NCI-H526 treated with DMSO at 0.1 percent for 48 hours (cell line): ENCODE measurements at places on chromosomes 2 and 18.

DNA sequence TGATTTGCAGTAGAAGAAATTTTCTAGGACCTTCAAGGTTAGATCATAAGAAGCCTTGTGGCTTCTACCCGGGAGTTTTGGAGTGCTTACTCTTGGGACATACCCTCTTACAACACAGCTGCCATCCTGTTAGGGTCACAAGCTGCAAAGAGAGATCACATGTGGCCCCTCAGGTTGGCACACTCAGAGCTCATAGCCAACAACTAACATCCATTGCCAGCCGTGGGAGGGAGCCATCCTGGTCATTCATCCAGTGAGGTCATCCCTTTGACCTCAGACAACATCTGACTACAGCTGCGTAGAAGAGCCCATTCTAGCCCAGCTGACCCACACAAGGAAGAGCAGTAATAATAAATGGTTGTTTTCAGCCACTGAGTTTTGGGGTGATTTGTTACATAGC, 76.9 kb upstream of the NABP1 start:
- DNase-seq, result no peak

GRCh38 chr2:206474099-206474498, 30.8 kb downstream of the ADAM23 start:
- no peak for DNase-seq

- DNase-seq, result no peak
These were observed 10.4 kb upstream of the MAP3K2 start for GRCh38 chr2:127398239-127398590.

DNA sequence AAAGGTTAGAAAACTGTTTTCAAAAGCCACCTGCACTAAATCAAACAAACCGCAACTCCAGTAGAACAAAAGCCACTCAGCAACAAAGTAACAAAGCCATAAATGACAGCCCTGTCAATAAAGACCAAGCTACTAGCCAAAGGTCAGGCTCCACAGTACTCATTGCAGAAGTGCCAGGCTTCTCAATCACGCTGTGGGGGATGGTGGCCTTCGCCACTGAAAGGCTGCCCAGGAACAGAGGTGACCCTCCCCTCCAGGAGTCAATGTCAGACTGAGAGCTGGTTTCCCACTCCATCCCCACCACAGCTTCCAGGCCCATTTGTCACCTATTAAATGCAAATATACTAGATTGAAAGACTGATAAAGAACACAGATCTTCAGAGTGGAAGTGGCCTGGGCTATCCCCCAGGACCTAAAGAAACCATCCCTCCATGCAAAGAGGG, 5.9 kb downstream of the ATP8B1 start:
- DNase-seq, result peak; percentile 50

DNA sequence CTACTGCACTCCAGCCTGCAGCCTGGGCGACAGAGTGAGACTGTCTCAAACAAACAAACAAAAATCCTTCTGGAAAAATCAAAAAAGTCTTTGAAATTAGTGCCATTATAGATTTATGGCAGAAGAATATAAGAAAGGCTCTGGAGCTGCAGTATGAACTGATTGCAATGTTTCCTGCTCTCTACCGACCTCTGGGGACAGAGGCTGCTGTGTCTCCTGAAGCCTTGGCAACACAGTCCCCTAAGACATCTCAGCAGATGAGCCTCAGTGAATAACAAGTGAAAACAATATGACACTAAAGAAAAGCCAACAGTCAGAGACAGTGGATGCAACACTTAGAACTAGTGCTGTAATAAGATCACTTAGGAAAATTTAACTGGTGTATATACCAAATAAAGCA, 494.9 kb upstream of the LRATD1 start:
- DNase-seq, result no peak

GRCh38 chr2:15363734-15364133, 197.4 kb downstream of the NBAS start:
- DNase-seq, result no peak

GRCh38 chr2:9832586-9832985, 10.7 kb upstream of the TAF1B start:
- no peak for DNase-seq

- peak; percentile 77 for DNase-seq
These were observed 110.7 kb downstream of the INO80D start for GRCh38 chr2:205975082-205975949.

- DNase-seq, result no peak
These were observed 26.6 kb upstream of the MAP3K20 start for GRCh38 chr2:173048897-173049661.

- DNase-seq, result no peak
These were observed 248.0 kb downstream of the TMEM182 start for GRCh38 chr2:103009871-103010270.

GRCh38 chr2:181396256-181397123, 60.7 kb upstream of the ITGA4 start:
- no peak for DNase-seq

GRCh38 chr2:62032096-62032495, 126.6 kb downstream of the COMMD1 start:
- DNase-seq, result no peak

- no peak for DNase-seq
These were observed 67.0 kb downstream of the FEZ2 start for GRCh38 chr2:36530983-36531354.

DNA sequence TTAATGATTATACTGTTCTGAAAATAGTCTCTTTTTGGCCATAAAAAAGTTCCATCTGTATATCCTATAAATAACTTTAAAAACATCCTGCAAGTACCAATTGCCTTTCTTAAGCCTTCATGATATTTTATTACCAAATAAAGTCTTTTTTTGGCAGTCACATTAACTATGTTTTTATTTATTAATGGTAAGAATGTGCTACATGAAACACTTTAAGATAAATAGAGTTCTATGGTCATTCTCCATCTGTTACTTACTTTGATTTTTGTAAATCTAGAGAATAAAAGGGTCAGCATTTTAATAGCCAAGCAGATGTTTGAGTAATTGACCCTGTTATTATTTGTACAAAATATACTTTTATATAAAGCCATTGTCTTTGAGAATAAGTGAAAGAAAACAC, 52.6 kb downstream of the LCLAT1 start:
- no peak for DNase-seq

DNA sequence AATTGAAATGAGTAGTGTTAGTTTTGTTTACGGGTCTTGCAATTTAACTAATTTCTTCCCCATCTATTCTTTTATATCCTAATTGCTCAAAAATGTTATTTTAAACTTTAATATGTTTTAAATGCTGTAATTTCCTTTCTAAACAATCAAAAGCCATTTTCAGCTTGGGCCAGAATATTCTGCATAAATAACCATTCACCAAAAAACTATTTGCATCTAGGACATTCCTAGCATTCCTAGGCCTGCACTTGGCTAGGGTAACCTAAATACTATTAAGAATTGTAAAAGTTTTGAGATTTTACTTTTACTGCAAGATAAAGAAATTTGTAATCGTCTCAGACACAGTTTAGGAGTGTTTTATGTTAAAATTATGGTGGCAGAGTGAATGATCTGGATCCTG, 7.8 kb upstream of the ETAA1 start:
- no peak for DNase-seq

GRCh38 chr18:31658670-31659575, 25.5 kb downstream of the B4GALT6 start:
- DNase-seq, result peak; percentile 74

- no peak for DNase-seq
These were observed 8.3 kb downstream of the DLX1 start for GRCh38 chr2:172093416-172094293.

DNA sequence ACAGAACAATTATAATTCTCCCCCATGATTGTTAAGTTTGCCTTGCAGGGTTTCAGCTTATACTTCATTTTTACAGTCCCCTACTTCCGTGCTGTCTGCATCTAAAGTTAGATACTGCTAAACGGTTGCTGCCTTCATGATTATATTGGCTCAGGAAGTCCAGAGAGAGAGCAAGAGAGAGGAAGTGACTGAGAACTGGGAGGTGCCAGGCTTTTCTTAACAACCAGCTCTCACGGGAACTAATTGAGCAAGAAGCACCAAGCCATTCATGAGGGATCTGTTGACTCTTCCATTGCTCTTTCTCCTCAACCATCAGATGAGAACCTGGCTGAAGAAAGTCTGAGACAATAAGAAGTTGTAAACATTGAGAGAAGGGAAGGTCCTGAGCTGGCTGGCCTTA, 125.5 kb upstream of the SIX2 start:
- no peak for DNase-seq

- DNase-seq, result no peak
These were observed 255.8 kb upstream of the LRRTM1 start for GRCh38 chr2:80560326-80560725.

DNA sequence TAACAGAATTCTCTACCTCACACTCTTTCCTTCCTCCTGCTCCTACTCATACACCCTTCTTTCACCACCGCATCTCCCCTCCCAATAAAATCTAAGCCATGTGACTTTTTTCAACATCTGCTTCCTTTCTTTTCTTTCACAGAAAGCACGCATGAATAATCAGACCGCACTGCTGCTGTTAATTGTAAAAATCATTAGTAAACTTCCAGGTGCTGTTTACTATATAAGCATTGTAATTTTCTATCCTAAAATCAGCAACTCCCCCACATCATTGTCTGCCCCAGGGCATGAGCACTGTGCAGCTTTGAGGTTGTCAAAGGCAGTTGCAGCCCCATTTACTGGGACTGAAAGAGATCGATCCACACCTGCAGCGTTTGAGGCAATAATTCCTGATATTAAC, 782.6 kb upstream of the ID2 start:
- DNase-seq, result no peak

- peak; percentile 88 for DNase-seq
These were observed 61.4 kb downstream of the LHCGR start for GRCh38 chr2:48694149-48694548.

GRCh38 chr2:223853425-223853837, 16.0 kb upstream of the AP1S3 start:
- no peak for DNase-seq

DNA sequence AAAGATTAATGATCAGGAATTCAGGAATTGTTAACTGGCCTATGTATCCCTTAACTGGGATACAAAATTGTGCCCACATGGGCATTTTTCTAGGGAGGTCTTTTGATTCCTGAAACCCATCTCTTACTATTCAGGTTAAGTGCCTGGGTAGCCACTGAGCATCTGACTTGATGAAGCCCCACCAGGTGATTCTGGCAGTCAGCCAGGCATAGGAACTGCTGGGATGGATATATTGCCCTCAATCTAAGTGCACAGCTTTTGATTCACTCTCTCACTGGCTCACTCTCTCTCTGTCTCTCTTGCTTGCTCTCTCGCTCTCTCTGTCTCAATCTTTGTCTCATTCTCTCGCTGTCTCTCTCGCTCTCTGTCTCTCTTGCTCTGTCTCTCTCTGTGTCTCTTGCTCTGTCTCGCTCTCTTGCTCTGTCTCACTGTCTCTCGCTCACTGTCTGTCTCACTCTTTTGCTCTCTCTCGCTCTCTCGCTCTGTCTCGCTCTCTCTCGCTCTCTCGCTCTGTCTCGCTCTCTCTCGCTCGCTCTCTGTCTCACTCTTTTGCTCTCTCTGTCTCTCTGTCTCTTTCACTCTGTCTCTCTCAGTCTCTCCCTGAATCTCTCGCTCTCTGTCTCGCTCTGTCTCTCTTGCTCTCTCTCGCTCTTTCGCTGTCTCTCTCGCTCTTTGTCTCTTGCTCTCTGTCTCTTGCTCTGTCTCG, 22.3 kb downstream of the INPP1 start:
- DNase-seq, result no peak

GRCh38 chr2:174014011-174014698, 49.0 kb upstream of the SP3 start:
- DNase-seq, result no peak

DNA sequence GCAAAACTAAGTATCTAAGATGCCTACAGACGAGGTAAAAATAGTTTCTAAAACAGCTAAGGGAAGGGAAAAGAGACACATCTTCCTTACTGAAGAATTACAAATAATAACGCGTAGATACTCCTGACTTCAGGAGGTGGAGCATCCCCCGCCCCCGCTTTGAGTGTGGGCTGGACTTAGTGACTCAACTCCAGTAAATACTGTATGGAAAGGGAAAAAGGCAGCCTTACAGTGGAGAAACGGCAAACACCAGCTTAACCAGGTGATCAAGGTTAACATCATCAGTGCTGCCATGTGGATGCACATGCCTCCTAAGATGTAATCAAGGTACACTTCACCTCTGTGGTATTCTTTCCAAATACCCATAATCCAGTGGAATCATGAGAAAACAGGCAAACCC, 47.9 kb downstream of the HADHB start:
- no peak for DNase-seq

DNA sequence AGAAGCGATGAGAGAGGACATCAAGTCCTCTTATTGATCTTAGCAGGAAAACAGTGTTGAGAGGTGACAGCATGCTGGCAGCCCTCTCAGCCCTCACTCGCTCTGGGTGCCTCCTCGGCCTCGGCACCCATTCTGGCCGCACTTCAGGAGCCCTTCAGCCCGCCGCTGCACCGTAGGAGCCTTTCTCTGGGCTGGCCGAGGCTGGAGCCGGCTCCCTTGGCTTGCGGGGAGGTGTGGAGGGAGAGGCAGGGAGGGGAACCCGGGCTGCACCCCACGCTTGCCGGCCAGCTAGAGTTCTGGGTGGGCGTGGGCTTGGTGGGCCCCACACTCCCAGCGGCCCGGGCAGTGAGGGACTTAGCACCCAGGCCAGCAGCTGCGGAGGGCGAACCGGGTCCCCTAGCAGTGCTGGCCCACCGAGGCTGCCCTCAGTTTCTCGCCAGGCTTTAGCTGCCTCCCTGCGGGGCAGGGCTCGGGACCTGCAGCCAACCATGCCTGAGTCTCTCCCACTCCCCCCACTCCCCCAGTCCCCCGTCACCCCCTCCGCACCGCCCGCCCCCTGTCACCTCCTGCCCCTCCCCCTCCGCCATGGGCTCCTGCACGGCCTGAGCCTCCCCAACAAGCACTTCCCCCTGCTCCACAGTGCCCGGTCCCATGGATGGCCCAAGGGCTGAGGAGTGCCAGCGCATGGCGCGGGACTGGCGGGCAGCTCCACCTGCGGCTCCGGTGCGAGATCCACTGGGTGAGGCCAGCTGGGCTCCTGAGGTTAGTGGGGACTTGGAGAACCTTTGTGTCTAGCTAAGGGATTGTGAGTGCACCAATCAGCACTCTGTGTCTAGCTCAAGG, 8.4 kb downstream of the FAP start:
- no peak for DNase-seq

DNA sequence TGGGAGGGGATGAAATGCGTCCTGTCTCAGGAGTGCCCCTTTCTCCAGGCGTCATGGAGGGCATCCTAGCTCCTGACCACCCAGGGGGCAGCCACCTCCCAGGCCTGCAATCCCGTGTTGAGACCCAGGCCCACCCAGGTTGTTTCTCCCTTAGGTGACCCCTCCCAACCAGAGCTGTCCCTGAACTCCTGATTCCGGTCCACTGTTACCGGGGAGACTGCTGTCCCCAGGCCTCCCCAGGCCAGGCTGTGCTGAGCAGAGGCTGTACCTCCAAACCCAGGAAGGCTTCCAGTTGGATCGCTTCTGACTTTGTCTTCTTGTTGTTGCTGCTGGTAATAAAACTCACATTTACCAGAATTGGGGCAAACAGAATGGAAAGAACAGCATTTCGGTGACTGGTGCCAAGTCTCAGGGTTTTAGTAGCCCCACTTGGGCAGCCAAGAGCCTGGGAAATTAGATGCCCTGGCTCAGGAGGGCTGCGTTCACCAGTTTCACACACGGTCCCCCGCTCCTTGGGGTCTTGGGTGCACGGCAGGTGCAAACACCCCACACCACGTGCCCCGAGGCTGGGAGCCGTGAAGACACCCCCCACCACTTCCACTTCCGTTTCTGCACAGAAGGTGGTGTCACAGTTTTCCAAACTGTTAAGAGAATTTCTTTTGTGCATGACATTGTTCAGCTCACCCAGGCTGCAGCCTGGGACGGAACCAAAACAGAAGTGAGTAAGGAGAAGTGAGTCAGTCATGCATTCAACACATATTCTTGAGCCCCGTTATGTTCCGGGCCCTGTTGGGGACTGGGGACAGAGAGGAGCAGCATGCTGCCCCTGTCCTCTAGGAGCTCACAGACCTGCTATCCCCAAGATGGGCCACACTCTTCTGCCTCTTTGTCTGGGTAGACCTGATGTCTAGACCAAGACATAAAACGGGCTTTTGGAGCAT, 29.4 kb downstream of the ITM2C start:
- DNase-seq, result no peak
